SJCRH30 (cell line): ENCODE measurements at places on chromosomes 4 and X. TPM values are rescaled to one million over a fixed set of nuclear protein-coding genes. Genes with fewer than 3 reads are reported as not detected.

Gene UCHL1
- total RNA-seq, result 290 and 299 TPM in 2 replicates

Gene SOWAHD
- not detected in 2 replicates for total RNA-seq

Gene MAP3K15
- total RNA-seq, result 0.38 and 0.51 TPM in 2 replicates

Gene SSX7
- total RNA-seq, result not detected in 2 replicates

Gene SCARB2
- total RNA-seq, result 97.5 and 99.4 TPM in 2 replicates

Gene NDUFB11
- 92.7 and 122 TPM in 2 replicates for total RNA-seq

Gene PNMA3
- total RNA-seq, result not detected in 2 replicates

Gene RBM47
- total RNA-seq, result not detected in 2 replicates

Gene SYP
- total RNA-seq, result 0.10 and 0.45 TPM in 2 replicates

Gene MTMR8
- total RNA-seq, result not detected in 2 replicates

Gene EGF
- 0.06 TPM in 1 of 2 replicates, not detected in the other for total RNA-seq

Gene IL21
- total RNA-seq, result not detected in 2 replicates
